ENCODE measurements at places on chromosomes 12 and 14.

DNA sequence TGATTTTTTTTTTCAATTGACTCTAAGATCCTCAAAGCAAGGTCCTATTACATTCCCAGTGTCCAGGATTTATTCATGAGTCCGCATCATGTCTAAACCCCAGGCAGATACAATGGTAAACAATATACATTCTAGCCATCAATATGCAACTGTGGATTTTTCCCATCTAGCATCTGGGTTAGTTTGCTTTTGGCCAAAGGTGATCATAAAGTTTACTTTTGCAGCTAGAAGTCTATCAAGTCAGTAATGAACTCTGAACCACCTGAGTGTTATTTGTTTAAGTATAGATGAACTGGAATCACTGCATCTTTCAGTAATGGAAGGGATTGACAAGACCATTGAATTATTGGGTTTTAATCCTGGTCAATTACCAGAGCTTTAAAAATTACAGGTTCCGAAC is 80.8 kb downstream of the STON2 start:
- DNase-seq = no peak

DNA sequence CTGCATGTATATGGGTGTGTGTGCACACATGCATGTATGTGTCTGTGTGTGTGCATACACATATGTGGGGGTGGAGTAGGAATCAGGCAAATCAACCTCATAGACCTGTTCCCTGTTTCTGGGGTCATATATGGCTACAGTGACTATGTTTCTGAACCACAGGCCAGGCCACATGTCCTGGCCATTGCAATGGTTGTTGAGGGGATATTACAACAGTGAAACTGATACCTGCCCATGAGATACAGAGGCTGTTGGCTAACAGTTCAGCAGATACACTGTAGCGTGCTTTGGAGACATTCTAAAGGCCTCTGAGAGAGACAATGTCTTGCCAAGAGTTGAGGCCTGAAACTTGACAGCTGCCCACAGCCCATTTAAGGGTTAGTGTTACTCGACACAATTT is 47.3 kb upstream of the FOS start:
- no peak for DNase-seq

DNA sequence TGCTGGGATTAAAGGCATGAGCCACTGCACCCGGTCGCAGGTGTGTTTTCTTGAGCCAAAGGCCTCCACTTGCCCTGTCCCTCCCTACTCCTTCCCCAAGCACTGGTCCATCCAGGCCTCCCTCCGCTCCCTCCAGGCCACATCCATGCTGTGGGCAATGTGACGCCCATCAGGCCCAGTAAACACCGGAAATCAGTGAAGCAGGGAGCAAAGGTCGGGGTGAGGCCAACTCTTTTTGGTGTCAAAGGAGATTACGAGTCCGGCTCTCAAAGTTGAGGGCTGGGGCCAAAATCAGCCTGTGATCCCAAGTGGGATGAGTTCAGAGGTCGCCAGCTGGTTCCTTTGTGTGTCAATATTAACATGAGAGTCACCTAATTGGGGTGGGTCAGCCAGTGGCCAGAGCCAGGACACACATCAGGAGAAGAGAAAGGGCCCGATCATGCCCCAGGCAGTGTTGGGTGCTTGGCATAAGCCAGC is 195.7 kb downstream of the RBM19 start:
- no peak for DNase-seq

DNA sequence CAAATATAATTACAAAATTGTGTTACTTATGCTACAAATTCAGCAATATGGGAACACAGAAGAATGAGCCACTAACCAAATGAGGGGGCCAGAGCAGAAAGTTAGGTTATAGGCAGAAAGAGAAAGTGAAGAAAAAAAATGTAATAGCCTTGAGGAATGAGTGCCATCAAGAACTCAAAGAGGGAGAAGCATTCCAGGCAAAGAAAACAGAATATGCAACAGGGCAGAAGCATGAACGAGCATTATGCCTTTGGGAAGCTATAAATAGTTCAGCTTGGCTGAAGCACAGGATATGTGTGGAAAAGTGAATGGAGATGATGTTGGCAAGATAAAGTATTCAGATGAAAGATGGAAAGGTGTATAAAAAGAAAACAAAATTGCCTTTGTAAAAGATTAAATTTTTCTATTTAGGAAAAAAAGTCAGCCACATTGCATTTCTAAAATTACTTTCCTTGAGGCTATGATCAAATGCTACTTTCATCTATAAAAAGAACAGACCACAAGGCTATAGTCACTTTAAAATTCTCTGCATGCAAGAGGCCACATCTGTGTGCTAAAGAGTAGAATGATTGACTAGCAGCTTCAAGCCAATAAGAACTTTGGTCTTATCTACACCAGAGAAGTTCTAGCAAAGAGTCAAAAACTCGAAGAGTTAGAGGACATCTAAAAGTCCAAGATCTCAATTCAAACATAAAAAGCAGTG is 193.6 kb upstream of the GARIN6 start:
- no peak for DNase-seq

- DNase-seq = no peak
Observed at GRCh38 chr14:75147423-75148071, 20.7 kb upstream of the NEK9 start.

- DNase-seq = no peak
Observed at GRCh38 chr12:125944446-125944845, 879.2 kb downstream of the AACS start.

- DNase-seq = no peak
Observed at GRCh38 chr12:124861492-124861891, 2.2 kb downstream of the SCARB1 start.

DNA sequence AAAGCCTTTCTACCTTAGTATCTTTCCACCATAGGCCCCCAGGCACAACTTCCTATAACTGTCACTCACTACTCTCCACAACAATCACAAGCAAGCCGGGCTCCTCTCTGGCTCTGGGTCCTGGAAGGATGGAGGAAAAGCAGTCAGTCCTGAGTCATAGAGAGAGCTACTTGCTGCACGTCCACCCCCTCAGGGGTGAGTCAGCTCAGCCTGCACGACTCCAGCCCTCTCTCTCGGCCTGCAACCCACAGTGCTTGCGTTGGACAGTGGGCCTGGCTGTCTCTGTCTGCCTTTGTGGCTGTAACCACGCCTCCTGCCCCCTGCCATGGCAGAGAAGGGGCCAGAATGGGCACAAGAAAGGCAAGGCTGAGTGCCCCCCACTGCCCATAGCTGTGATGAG is 154.1 kb upstream of the FKBP4 start:
- no peak for DNase-seq

DNA sequence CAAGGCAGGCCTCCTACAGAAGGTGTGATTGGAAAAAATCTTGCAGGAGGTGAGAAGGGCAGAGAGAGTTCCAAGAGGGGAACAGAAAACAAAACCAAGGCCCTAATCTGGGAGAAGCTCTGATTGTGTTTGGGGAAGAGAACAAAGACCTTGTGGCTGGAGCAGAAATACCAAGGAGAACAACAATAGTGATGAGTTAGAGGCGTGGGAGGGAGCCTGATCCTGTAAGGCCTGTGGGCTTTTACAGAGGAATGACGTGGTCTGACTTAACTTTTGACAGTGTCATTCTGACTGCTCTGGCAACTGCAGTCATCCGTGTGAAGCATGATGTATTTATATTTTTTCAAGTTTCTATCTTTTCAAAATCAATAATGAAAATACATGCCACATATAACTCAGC is 200.6 kb downstream of the ANO4 start:
- DNase-seq = no peak

GRCh38 chr12:14991069-14991468 is 18.2 kb downstream of the PDE6H start:
- DNase-seq = no peak

GRCh38 chr14:50985859-50986331 is 41.6 kb upstream of the PYGL start:
- DNase-seq = no peak

DNA sequence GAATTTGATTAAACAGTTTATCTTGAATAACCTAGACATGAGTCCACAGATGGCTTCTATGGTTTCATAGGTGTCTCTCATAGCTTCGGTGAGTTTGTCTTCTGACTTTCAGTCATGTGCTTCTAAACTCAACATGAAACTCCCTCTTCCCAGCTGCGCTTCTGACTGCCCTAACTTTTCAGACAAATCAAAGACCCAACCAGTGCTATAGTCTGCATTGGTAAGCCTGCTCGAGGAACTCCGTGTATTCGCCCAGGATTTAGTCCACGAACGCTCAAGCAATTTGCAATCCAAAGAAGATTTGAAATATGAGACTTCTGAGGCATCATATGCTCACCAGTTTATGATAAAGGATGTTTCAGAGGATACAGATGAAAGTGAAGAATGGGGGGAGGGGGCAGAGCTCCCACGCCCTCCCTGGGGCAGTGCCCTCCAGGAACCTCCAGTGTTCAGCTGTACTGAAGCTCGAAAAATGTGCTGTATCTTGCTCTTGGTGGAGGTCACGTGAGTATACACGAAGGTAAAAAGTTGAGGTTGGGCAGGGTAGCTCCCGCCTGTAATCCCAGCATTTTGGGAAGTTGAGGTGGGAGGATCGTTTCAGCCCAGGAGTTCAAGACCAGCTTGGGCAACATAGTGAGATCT is 5.2 kb upstream of the RILPL2 start:
- no peak for DNase-seq

- DNase-seq = no peak
Observed at GRCh38 chr12:9936591-9936990, 4.4 kb upstream of the CLEC2A start.

DNA sequence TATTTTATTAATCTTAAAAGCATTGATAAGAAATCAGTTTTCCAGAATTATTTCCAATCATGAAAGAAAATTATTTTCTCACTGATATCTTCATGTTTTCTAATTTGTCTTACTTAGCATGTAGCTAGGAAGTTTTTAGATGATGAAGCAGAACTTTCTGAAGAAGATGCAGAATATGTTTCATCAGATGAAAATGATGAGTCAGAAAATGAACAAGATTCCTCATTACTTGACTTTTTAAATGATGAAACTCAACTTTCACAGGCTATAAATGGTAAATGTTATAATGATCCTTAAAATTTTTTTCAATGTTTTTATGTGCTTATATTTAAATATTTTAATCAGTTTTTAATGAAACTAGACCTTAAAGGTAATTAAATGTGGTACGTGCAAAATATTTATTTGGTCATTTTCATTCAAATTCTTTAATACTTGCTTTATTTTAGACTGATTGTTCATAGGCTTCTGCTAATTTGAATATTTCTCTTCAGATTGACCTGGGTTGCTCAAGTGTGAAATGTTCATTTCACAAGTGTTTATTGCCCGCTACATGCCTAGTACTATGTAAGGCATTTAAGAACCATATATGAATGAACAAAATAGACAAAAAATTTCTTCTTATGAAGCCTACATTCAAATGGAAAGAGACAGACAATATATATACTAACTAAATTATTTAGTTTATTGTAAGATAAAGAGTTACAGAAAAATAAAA is 49.5 kb downstream of the FANCM start:
- no peak for DNase-seq

DNA sequence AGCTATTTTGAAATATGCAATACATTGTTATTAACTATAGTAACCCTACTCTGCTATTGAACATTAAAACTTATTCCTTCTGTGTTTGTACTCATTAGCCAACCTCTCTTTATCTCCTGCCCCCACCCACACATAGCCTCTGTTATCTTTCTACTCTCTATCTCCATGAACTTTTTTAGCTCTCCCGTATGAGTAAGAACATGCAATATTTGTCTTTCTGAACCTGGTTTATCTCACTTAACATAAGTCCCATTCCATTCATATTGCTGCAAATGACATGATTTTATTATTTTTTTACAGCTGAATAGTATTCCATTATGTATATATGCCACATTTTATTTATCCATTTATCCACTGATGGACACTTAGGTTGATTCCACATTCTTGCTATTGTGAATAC is 79.0 kb upstream of the AMIGO2 start:
- DNase-seq = no peak

GRCh38 chr14:75506930-75507329 is 15.3 kb upstream of the BATF start:
- DNase-seq = no peak

DNA sequence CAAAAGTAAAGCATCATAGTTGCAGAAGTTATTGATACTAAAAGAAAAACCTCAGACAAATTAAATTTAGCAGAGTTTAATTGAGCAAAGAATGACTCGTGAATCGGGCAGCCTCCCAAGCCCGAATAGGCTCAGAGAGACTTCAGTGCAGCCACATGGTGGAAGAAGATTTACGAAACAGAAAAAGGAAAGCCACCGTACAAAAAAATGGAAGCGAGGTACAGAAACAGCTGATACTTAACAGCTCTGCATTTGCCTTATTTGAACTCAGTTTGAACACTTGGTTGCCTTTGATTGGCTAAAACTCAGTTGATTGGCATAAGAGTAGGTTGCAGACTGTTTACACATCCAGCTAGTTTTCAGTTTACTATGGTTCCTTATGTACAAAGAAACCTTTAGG is 12.9 kb downstream of the TTC9 start:
- no peak for DNase-seq

DNA sequence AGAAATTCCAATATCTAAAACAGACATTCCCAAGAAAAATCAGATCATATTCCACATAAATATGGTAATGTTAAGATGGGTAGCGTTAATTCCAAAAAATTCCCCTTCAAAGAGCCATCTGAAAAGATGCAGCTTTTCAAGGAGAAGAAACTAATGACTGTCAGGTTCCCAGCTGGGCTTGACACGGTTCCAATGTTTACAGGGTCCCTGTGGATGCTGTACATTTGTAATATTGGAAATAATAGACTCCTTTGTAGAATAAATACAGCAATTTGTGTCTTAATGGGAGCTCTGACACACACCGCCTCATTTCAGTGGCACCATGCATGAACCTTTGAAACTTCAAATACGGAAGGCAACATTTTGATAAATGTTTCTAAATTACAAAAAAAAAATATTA is 140.6 kb downstream of the ITPR2 start:
- DNase-seq = no peak

- no peak for DNase-seq
Observed at GRCh38 chr14:68552602-68553001, 240.3 kb downstream of the ZFP36L1 start.

DNA sequence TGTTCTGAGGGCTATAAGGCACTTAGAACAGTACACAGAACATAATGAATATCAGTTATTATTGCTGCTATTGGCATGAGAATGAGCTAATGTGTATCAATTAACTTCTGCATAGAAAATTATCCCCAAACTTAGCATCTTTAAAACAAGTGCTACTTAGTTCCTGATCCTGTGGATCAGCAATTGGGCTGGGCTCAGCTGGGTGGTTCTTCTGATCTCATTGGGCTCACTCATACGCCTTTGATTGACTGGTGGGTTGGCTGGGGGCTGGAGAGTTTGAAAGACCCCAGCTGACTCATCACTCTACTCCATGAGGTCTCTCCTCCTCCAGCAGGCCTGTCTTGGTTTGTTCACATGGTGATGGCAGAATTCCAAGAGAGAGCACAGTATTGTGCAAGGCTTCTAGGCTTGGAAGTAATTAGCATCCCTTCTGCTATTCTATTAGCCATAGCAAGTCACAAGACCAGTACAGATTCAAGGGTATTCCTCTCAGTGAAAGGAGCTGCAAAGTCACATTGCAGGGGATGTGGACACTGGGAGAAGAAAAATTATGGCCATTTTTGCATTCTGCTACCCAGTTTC is 27.2 kb upstream of the HSPB8 start:
- DNase-seq = no peak

- DNase-seq = no peak
Observed at GRCh38 chr14:104690861-104691455, 1.5 kb downstream of the INF2 start.

- no peak for DNase-seq
Observed at GRCh38 chr12:2540535-2540941, 254.2 kb upstream of the FKBP4 start.

Data from NCI-H2029 (cell line).